ENCODE measurements at places on chromosomes 3 and 15.

GRCh38 chr3:143295201-143296080, 175.9 kb downstream of the CHST2 start:
- no peak for DNase-seq

DNA sequence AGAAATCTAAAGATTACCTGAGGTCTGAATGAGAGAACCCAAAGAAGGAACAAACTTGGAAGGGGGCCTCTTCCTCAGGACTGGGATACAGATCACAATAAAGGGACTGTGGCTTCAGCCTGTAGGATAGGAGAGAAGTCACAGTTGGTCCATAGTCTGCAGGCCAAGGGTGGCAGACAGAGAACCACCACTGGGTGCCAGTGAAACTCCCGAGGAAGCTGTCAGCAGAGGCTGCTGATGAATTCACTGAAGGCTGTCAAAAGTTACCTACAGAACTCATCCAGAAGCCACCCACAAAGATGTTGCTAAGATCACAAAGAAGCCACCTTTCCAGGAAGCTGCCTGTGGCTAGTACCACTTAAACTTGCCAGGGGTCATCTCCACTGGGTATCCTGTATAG, 78.5 kb downstream of the TMCO5A start:
- DNase-seq = no peak

GRCh38 chr3:8324747-8325146, 176.9 kb upstream of the LMCD1 start:
- DNase-seq = peak; percentile 54

DNA sequence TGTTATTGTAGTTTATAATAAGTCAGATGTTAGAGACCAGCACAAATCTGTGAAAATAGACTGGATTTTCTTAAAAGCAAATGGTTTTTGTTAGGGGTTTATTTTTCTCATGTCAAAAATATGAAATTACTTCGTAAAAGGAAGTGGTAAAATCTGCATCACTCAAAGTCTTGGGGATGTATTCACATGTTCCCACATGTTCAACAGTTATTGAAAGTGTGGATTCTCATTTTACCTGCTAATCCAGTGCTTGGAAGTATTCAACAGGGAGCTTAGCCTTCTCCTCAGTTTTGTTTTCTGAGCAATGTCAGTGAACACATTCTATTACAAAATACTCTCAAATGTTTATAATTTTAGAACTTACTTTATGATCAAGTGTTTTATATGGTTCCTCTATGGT, 352.0 kb downstream of the SOX2 start:
- DNase-seq = no peak

DNA sequence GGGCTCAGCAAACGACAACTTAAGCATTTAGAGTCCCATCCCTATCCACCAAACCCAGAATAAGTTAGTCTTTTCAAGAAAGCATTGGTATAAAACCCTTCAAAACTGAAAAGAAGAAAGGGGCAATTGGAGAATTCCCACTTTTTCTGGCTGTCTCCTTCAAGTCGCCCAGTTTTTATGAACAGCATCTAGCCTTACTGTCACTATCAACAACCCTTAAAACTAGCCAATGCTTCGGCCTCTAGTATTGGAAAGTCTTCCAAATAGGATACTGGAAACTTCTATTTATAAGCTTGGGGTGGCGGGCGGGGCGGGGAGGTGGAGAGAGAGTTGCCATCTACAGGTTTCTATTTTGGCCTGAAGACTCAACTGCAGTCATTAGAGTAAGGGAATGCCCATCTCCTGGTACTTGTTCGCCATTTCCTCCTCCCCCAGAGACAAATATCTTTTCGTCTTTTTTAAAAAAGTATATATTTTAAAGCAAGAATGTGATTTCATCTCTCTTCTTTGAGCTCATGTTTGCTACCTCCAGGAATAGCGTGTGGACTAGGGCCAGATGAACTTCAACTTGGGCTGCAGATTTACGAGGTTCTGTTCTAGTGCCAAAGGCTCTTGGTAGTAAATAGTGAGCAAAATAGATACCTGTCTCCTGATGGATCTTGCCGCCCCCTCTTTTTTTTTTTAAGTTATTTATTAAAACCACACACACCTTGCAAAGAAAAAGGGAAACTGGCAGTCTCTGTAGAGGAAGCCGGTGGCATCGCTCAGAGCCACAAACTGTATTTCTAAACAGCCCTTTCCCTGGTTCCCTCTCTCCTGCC, 2.7 kb downstream of the BCL6 start:
- peak; percentile 58 for DNase-seq
